Activated T-cell treated with anti-CD3 and anti-CD28 coated beads for 1 hour (primary cell): ENCODE measurements at places on chromosomes 3 and 15.
A peak's percentile ranks its signal among the peaks of the same experiment; 100 is the strongest.

GRCh38 chr3:72906154-72906553 lies 18.3 kb downstream of the GXYLT2 start:
- no peak for DNase-seq

GRCh38 chr15:68626739-68627138 lies 47.9 kb downstream of the CORO2B start:
- DNase-seq, result no peak

- no peak for DNase-seq
These were observed 59.7 kb downstream of the MAP3K13 start for GRCh38 chr3:185422677-185423076.

GRCh38 chr3:155960060-155960459 lies 89.6 kb downstream of the GMPS start:
- DNase-seq, result no peak

DNA sequence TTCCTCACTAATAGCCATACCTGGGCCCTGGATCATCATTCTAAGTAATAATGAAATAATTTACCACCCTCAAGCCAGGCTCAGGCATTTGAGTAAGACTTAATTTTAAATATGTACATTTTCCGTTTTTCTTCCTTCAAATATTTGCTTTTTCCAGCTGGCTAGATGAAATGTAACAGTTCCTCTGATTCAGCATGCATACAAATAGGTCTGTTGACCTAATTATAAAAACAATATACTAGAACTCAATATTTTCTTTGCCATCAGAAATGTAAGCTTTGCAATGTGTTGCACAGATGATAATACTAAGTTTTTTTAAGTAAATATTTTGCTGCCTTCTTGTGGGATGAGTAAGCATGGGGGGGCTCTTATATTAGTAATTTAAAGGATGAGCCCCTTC lies 91.6 kb downstream of the FEZF2 start:
- DNase-seq, result no peak

DNA sequence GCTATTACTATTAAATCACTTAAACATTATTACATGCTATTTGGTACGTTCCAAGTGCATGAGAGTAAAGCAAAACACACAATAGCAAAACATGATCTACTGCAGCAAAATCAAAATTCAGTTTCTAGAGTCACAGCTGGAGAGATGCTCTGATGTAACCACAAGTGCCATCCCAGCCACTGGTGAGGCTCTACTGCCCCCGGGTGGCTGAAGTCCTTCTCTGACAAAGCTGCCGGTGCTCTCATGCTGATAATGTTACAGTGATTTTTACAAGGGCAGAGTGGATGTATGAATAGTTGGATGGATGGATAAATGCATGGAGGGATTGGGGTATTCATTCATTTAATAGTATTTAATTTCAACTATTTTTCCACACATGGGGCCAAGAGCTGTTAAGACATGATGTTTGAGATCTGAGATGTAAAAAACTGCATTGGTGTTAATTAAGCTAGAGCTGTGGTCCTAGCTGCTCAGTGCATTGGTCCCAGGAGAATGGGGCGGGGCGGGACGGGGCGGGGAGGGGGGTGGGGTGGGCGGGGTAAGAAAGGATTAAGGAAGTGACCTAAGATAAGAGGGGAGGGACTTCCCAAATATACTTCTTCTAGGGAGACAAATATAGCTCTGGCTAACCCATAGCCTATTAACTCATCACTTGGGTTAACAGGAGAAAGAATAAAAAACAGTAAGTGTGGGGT lies 5.3 kb upstream of the SPESP1 start:
- DNase-seq, result peak; percentile 37

DNA sequence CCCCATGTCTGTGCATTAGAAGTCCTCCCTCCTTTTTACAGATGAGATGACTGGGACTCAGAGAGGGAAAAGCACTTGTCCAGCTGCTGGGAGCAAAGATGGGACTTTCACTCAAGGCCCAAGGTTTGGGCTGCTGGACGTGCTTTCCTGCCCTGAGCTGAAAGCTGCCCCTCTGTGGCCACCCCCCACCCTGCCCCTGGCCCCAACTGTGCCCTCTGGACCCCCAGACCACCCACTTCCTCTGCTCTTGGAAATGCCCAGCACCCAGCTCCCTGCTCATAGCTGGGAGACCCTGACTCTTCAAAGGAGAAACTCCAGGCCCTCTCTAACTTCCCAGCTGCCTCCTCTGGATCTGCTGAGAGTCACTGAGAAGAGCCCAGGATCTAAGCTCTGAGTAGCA lies 20.7 kb downstream of the GRIP2 start:
- no peak for DNase-seq

DNA sequence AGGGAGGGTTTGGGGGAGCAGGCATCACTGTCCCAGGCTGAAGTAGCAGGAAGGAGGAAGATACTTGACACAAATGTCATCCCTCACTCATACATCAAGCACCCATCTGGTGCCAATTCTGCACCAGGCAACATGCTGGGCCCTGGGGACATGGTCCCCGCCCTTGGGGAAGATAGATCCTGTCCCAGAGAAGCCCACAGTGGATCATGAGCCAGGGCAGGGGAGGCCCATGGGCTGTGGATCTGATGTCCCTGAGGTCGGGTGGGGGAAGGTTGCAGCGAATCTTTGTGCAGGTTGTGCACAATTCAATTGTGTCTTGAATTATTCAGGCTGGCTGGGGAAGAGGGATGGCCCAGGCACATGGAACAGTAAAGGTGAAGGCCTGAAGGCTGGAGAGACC lies 6.4 kb upstream of the CCDC33 start:
- DNase-seq, result no peak

DNA sequence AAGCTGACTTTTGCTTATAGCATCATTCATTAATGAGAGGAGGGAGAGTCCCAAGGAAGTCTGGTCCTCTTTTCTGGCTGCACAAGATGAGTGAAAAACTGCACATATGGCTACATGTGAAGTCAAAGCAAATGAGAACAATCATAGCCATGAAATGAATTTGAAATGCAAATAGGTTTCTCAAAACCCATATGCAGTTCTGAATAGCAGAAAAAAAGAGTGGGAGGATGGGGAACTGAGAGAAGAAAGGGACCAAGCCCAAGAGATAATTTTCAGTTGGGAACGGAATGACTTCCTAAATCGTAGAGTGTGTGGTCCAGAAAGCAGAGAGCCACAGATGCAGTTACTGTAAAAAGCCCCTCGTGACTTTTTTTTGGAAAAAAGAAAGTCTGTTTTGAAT lies 66.3 kb downstream of the GTPBP8 start:
- DNase-seq, result no peak

GRCh38 chr3:148911592-148911991 lies 46.5 kb downstream of the CPA3 start:
- DNase-seq, result no peak

DNA sequence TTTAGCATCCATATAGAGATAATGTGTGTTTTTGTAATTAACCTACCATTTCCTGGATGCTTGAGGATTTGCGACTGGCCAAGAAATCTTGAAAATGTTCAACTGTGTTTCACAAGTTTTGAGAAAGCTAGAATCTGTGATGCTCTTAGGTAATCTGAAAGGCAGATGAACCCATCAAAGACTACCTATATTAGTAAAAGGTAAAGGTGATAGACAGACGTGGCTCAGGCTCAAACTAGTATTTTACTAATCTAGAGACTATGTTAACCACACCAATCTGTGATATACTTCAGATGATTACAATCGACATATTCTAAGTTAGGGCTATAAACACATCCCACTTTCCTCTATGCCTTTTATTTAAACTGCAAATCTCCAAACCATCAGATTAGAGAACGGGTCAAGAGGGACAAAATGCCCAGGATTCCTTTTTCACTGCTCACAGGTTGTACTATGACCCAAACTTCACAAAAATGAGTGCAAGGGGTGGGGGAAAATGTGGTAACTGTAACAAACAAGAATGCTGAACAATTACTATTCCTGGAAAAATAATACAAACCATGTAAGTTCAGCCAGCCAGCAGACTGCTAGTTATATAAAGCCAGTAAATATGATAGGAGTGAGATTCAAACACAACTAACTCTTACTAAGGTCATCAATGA lies 295.1 kb downstream of the FOXP1 start:
- DNase-seq, result no peak

- no peak for DNase-seq
These were observed 162.5 kb downstream of the DPH6 start for GRCh38 chr15:35383506-35383905.

GRCh38 chr15:64997066-64997465 lies 7.4 kb upstream of the SPG21 start:
- no peak for DNase-seq

DNA sequence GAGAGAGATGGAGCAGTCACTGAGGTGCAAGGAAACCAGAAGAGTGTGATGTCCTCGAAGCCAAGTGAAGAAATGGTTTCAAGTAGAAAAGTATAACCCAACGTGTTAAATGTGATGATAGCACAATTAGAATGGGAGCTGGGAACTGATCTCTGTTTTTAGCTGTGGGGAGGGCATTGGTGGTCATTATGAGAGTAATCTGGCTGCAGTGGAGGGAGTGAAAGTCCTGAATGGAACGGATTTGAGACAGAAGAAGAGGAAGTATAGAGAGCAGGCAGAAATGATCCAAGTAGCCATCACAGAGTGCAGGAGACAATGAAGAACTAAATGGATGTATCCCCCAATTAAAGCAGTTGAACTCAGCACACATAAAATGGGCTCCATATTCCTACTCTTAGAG lies 235.3 kb downstream of the IGSF11 start:
- DNase-seq, result no peak

GRCh38 chr3:58728723-58729122 lies 62.1 kb upstream of the FAM3D start:
- no peak for DNase-seq

- no peak for DNase-seq
These were observed 165.5 kb downstream of the FBLN2 start for GRCh38 chr3:13714251-13714916.

DNA sequence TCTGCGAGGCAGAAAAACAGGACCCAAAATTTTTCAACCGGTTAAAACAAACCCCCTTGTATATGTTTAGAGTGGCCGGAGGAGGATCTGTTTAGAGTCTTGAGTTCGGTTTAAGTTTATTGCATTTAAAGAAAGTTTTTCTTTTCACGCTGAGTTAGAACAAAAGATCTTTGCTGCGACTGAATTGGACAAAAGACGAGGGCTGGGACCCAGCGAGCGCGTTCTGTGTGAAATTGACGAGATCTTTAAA lies 9.8 kb downstream of the NR2F2 start:
- no peak for DNase-seq

- no peak for DNase-seq
These were observed 29.7 kb downstream of the AMOTL2 start for GRCh38 chr3:134344560-134344959.

- no peak for DNase-seq
These were observed 25.5 kb upstream of the FGD5 start for GRCh38 chr3:14793126-14793857.

- DNase-seq, result no peak
These were observed 429.6 kb upstream of the MDFIC2 start for GRCh38 chr3:70742081-70742480.

GRCh38 chr15:40481341-40482074 lies 10.7 kb downstream of the CHST14 start:
- no peak for DNase-seq

DNA sequence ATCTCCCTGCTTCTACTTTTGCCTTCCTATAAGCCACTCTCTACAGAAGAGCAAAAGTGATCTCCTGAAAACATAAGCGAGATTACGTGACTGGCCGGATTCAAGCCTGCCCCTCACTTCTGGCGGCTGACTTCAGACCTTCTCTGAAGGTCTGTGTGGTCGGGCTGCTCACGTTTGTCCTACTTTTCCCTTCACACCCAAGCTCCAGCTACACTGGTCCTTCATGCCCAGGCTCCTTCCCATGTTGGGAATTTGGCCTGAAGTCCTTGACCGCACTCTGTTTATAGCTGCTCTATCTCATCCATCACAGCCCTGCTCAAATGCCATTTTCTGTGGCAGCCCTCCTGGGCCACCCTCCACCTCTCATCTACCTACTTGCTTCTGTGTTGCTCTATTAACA lies 6.7 kb upstream of the PLA2G4E start:
- no peak for DNase-seq

DNA sequence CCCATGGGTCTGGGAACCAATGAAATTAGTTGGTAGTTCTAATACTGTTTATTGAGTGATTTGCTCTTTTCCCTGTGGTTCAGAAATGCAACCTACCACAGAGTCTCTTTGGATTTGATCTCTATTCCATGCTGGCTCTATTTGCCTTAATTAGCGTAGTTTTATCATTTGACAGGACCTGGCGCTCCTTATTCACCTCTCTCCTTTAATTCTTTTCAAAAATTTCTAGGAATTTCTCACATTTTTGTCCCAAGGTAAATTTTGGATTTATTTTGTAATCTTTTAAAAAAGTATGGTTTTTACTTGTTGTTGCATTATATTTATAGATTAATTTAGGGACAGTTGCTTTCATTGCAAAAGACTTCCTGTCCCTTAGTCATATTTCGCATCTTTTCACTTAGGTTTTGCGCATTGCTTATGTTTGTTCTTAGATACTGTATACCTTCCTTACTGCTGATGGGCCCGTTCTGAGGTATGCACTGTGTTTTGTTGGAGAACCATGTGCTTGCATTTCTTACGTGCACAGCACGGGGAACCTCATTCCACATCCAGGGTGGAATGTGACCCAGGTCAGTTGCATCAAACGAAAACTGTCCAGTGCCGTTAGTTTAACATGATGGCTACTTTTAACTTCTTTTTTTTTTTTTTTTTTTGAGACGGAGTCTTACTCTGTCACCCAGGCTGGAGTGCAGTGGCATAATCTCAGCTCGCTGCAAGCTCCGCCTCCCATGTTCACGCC lies 27.0 kb downstream of the SENP5 start:
- DNase-seq, result no peak

DNA sequence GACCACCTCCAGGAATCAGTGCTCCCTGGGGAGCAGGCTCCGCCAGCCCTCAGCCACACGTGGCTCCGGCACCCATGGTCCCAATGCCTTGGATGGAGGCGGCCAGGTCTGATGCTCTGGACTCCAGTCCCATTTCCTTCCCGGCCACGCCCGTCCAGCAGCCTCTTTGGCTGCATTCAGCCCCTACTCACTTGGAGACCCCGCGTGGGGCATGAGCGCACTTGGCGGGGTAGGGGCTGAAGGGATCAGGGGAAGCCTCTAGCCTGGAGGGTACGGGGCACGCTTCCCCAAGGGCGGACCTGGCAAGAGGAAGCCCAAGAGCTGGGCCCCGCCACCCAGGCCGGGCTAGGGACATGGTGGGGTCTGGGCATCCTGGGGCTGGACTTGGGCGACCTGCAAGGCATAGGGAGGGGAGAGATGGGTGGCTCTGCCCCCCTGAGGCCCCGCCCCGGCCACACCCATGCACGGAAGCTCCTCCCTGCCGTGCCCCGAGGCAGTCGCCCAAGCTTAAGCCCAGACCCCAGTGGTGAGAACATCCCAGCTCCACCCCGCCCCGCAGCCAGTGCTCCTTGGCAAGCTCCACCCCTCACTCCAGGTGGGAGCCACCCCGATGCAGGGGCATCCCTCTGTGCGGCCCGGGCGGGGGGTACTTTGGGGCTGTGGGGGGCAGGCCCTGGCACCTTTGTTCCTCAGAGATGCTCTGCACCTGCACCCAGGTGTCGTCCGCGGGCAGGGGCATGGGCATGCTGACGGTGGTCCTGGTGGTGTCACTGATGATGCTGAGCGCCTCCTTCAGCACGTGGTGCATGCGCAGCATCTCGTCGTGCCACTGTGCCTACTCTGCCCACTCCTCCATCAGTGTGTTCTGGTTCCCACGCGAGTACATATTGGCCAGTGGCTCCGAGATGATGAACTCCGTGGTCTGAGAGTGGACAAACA lies 163.5 kb downstream of the GOLGA6L4 start:
- no peak for DNase-seq
